Suprapubic skin (tissue), 4 donors: ENCODE measurements at places on chromosomes 4 and X. TPM values are rescaled to one million over a fixed set of nuclear protein-coding genes. Genes with fewer than 3 reads are reported as not detected.

METAP1 gene
- 55.9 TPM for total RNA-seq

CTAG1B gene
- total RNA-seq, result not detected

TRO gene
- 3.3 TPM for total RNA-seq

GNRHR gene
- not detected for total RNA-seq

ESX1 gene
- not detected for total RNA-seq

NXF2 gene
- total RNA-seq, result not detected

UBA1 gene
- 153 TPM for total RNA-seq

F11 gene
- 0.51 TPM for total RNA-seq

STATH gene
- total RNA-seq, result not detected

ENPP6 gene
- not detected for total RNA-seq

FGFR3 gene
- 554 TPM for total RNA-seq

AMOT gene
- 13.0 TPM for total RNA-seq

RADX gene
- 1.6 TPM for total RNA-seq

KCNE5 gene
- total RNA-seq, result not detected

FAM184B gene
- total RNA-seq, result 0.25 TPM

DNA sequence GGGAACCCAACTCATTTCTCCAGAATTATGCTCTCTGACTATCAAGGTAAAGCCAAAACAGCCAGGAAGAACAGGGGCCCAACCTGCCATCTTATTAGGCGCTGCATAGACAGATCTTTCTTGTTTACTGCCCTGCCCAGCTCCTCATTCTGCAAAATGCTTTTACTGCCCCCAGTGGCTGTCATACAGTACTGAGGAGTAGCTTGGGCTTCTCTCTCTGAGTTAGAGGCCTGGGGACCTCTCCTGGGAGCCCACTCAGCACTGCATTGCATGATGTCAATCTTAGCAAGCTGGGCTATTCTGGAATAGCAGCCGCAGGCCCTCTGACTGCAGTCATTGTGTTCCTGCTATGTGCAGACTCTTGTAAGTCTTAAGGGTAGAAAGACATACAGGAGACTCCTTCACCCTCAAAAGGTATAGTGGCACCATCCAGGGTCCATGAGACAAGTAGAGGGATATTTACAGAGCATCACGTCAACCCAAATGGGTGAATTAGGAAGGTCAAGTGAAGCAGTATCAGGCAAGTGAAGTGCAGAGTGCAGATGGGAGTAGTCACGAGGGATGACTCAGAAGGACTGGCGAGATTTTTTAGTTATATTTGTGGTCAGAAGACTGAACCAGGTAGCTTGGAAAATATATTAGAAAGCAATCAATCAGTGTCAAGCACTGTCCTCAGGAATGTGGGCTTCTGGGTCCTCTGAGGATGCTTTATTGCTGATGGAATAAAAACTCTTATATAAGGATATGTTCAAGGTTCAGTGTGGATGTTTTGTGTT, 294.1 kb upstream of the SFRP2 start:
- no peak overlapping the region for H3K4me3 ChIP-seq
- no peaks in the 10 kb centered on the region for H3K4me1 ChIP-seq
- H3K27me3 ChIP-seq, result no peaks in the 10 kb centered on the region
- no peak overlapping the region for H3K27ac ChIP-seq

- H3K4me3 ChIP-seq, result no peak overlapping the region
- no peaks in the 10 kb centered on the region for H3K4me1 ChIP-seq
- no peaks in the 10 kb centered on the region for H3K36me3 ChIP-seq
- DNase-seq, result no peak
- no peaks in the 10 kb centered on the region for H3K27me3 ChIP-seq
- no peak overlapping the region for H3K27ac ChIP-seq
Observed at GRCh38 chr4:159545556-159545955, 442.7 kb downstream of the RAPGEF2 start.

GRCh38 chr4:75924309-75924827, 16.4 kb downstream of the NAAA start:
- DNase-seq, result no peak
- peaks cover 54% of the 10 kb centered on the region for H3K36me3 ChIP-seq
- no peak overlapping the region for H3K4me3 ChIP-seq
- no peak overlapping the region for H3K27ac ChIP-seq
- H3K27me3 ChIP-seq, result no peaks in the 10 kb centered on the region

DNA sequence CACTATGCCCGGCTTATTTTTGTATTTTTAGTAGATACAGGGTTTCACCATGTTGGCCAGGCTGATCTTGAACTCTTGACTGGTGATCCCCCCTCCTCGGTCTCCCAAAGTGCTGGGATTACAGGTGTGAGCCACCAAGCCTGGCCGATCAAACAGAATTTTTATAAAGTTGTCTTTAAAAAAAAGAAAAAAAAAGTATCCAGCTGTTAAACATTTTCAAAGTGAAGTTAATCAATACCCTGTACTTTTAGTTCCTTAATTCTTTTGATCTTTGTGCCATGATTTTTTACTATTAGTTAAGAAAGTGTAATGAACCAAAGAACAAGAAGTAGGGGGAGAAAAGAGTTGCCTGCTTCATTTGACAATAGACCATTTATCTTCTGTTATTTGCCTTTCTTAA, 24.3 kb downstream of the SMAD1 start:
- H3K4me1 ChIP-seq, result peaks cover 31% of the 10 kb centered on the region
- no peak for DNase-seq
- H3K27ac ChIP-seq, result no peak overlapping the region
- no peaks in the 10 kb centered on the region for H3K36me3 ChIP-seq

DNA sequence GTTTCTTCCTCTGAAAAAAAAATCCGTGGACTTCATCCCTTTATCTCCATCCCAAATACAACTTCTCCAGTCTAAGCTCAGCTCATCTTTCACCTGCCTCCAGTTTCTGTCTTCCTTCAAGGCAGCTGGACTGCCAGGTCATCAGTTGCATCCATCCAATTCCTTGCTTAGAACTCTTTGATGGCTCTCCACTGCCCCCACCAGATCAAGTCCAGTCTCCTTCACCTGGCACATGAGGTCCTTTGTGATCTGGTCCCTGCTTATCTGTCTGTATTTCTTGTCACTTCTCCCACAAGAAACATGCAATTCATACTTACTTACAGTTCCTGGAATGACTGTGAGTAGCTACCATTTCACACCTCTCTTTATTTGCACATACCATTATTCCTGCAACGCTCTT, 33.8 kb downstream of the OTUD6A start:
- H3K4me3 ChIP-seq, result no peak overlapping the region
- no peaks in the 10 kb centered on the region for H3K36me3 ChIP-seq
- H3K27me3 ChIP-seq, result no peaks in the 10 kb centered on the region
- H3K27ac ChIP-seq, result no peak overlapping the region
- DNase-seq, result no peak
- H3K4me1 ChIP-seq, result no peaks in the 10 kb centered on the region

DNA sequence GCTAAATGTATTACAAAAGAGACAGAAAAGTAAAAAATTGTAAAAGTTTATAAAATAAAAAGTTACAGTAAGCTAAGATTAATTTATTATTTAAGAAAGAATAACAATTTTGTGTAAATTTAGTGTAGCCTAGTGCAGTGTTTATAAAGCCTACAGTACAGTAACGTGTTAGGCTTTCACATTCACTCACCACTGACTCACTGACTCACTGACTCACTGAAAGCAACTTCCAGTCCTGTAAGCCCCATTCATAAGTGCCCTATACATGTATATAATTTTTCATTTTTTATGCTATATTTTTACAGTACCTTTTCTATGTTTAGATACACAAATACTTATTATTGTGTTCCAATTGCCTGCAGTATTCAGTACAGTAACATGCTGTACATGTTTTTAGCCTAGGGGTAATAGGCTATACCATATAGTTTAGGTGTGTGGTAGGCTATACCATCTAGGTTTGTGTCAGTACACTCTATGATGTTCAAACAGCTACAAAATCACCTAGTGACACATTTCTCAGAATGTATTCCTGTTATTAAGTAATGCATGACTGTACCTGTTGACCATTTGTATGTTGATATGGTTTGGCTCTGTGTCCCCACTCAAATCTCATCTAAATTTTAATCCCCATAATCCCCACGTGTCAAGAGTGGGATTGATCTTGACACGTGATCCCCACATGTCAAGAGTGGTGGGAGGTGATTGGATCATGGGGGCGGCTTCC, 57.9 kb downstream of the CFAP299 start:
- H3K27ac ChIP-seq, result no peak overlapping the region
- H3K27me3 ChIP-seq, result no peaks in the 10 kb centered on the region
- DNase-seq, result no peak

DNA sequence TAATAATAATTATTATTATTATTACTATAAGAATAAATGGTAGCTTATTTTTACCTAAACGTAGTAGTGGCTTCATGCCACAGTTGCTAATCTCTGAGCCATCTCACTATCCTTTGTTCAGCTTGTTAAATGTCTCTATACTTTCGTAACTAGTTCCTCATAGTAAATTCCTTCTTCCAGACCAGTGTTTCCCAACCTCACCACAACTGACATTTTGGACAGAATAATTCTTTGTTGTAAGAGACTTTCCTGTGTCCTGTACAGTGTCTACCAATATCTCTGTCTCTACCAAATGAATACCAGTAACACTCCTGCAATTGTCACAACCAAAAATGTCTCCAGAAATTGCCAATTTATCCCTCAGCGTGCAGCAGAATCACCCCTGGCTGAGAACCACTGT, 1040.9 kb downstream of the DMD start:
- no peak for DNase-seq
- H3K4me1 ChIP-seq, result no peaks in the 10 kb centered on the region
- no peak overlapping the region for H3K27ac ChIP-seq
- H3K27me3 ChIP-seq, result no peaks in the 10 kb centered on the region
- no peaks in the 10 kb centered on the region for H3K36me3 ChIP-seq

DNA sequence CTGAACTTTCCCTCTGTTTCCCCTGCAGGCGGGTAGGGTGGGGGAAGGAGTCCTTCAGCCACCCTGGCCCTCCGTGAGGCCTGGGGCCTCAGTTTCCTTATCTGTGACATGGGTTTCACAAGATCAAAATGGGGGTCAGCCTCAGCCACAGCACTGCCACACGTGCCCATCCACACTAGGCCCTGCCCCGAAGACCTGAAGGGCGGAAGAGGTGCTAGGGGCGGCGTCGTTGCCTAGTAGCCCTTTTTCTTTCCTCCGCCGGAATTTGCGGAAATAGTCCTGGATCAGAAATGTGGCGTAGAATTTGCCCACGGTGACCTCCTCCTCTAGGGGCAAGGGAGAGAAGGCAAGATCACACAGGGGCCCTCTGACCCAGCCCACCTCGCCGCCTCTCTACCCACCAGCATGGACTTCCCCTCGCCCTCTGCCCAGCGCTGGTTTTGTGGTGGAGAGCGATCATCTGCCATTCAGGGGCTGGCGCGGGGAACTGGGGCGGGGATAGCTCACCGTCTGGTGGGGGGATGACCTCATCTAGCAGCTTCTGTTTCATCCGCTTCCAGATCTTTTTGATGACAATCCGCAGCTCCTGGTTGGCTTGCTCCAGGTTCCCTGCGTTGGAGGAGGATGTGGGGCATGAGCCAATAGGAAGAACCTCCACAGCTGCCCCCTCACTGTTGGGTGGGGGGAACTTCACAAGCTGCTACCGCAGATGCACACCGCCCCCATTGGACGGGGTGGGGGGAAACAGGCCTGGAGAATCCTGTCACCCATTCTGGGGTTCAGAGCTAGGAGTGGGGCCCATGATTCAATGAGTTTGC, 9.7 kb upstream of the SYP start:
- no peak overlapping the region for H3K4me3 ChIP-seq
- no peaks in the 10 kb centered on the region for H3K4me1 ChIP-seq
- no peaks in the 10 kb centered on the region for H3K36me3 ChIP-seq
- H3K27me3 ChIP-seq, result peaks cover 4% of the 10 kb centered on the region
- H3K27ac ChIP-seq, result no peak overlapping the region

DNA sequence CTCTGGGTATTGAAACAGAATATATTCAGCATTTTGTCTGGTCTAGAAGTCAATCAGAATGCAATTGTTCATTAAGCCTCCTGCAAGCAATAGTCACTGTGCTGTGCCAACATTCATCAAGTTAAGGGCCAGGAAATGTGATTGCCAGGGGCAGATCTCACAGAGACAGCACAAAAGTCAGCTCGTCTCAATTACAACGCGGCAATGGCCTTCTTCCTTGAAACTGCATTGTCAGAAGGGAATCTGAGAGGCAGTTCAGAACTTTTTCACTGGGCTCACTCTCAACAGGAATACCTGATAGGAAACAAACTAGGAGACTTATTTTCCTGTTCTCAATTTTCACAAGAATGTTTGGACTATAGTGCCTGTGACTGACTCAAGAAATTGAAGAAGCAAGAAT, 131.1 kb upstream of the NR3C2 start:
- no peaks in the 10 kb centered on the region for H3K4me1 ChIP-seq
- DNase-seq, result no peak
- no peak overlapping the region for H3K27ac ChIP-seq
- no peaks in the 10 kb centered on the region for H3K36me3 ChIP-seq

GRCh38 chr4:79764120-79764519, 308.9 kb downstream of the ANTXR2 start:
- no peaks in the 10 kb centered on the region for H3K27me3 ChIP-seq
- no peak overlapping the region for H3K4me3 ChIP-seq
- DNase-seq, result no peak
- no peaks in the 10 kb centered on the region for H3K4me1 ChIP-seq

DNA sequence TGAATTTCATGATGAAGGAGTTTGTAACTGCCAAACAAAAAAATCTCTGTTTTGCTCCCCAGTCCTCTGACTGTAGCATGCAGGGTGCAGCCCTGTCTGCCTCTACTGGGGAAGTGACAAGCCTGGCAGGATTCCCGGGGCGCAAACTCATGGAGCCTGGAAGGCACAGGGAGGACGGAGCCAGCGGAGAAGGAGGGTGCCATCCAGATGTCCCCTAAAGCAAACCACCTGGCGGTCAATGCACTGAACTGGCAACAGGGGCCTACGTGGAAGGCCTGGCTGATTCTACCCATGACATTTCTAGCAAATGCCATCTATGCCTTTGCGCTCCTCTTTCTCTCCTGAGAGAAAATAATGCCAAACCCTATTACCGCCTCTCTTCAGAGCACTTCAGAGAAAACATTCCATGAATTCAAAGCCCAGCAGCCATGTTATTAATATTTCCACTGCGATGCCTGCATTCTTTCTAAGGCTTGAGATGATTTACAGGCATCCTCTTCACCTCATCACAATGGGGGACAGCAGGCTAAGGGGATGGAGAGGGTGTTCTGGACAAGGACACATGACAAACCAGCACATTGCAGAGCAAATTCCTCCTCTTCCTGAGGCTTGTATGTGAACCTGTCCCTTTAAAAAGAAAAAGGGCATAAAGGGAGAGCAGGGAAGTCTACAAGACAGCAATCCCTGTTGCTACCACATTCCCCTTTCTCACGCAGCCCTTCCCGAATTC, 329.3 kb upstream of the NOCT start:
- H3K27me3 ChIP-seq, result no peaks in the 10 kb centered on the region
- H3K4me1 ChIP-seq, result no peaks in the 10 kb centered on the region
- H3K36me3 ChIP-seq, result no peaks in the 10 kb centered on the region
- DNase-seq, result no peak

DNA sequence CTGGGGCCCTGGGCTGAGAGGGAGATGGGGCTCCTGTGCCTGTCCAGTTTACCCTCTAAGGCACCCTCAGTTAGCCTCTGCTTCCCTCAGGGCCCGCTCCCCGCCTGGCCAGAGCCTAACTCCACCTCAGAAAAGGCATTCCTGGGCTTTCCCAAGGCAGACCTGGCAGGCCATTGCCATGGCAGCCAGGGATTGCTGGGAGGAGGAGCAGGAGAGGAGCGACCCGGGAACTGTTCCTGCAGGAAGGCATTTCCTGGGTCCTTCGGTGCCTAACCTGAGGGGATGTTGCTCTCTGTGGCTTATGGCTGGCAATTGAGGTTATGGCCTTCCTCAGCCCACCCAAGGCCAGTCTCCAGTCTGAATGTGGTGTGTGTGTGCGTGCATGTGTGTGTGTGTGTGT, 131.3 kb downstream of the PJA1 start:
- peaks cover 4% of the 10 kb centered on the region for H3K4me1 ChIP-seq
- H3K36me3 ChIP-seq, result no peaks in the 10 kb centered on the region
- H3K27me3 ChIP-seq, result no peaks in the 10 kb centered on the region
- DNase-seq, result no peak
